Upper lobe of left lung (tissue), 6 donors: ENCODE measurements at places on chromosomes 5 and 9. TPM values are rescaled to one million over a fixed set of nuclear protein-coding genes. Genes with fewer than 3 reads are reported as not detected.

- H3K27ac ChIP-seq = peak overlapping the region; percentile 14
- H3K36me3 ChIP-seq = peaks cover 24% of the 10 kb centered on the region
- no peak for DNase-seq
- no peaks in the 10 kb centered on the region for H3K27me3 ChIP-seq
These were observed 14.5 kb downstream of the FBXW2 start for GRCh38 chr9:120778758-120779157.

DNA sequence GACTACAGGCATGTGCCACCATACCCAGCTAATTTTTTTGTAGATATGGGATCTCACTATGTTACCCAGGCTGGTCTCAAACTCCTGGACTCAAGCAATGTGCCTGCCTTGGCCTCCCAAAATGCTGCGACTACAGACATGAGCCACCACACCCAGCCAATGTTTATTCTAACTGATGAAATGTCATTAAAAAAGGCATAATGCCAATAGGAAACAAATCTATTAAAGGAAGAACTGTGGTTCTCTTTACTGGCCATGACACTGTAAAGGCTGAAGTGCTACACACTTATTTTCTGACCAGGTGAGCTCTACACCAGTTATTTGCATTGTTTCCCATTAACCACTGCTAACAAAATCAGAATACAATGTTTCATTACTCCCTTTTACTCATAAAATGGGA, 106.0 kb downstream of the STRBP start:
- no peak overlapping the region for H3K4me3 ChIP-seq
- no peak for DNase-seq
- no peaks in the 10 kb centered on the region for H3K27me3 ChIP-seq
- H3K36me3 ChIP-seq = no peaks in the 10 kb centered on the region
- H3K27ac ChIP-seq = no peak overlapping the region
- no peaks in the 10 kb centered on the region for H3K4me1 ChIP-seq

GRCh38 chr9:130482463-130482862, 37.7 kb downstream of the ASS1 start:
- no peak overlapping the region for H3K27ac ChIP-seq
- H3K4me3 ChIP-seq = no peak overlapping the region
- no peak for DNase-seq

- no peaks in the 10 kb centered on the region for H3K36me3 ChIP-seq
- H3K4me1 ChIP-seq = no peaks in the 10 kb centered on the region
- no peaks in the 10 kb centered on the region for H3K27me3 ChIP-seq
- no peak overlapping the region for H3K4me3 ChIP-seq
These were observed 97.0 kb upstream of the VCAN start for GRCh38 chr5:83374547-83374946.

- DNase-seq = peak; percentile 56
- no peak overlapping the region for H3K4me3 ChIP-seq
- H3K27ac ChIP-seq = no peak overlapping the region
- H3K36me3 ChIP-seq = no peaks in the 10 kb centered on the region
- H3K4me1 ChIP-seq = no peaks in the 10 kb centered on the region
- no peaks in the 10 kb centered on the region for H3K27me3 ChIP-seq
These were observed 9.3 kb downstream of the TPPP start for GRCh38 chr5:683551-684481.

DNA sequence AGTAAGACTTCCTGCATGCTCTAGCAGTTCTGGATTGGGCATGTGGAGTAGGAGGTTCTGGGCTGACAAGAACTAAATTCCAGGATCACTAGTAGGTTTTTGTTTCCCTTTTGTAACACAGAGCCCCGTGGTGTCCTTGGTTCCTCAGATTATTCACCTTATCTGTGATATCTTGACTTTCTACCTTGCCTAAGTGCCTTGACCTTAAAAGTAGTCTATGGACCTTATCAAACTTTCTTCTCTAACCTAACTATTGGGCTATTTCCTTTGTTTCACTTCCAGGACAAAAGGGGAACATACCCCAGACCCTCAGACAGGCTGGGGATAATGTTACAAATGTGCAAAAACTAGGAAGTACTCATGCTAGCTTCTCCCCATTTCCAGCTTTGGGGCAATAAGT, 595.3 kb downstream of the PSAT1 start:
- H3K4me1 ChIP-seq = no peaks in the 10 kb centered on the region
- H3K27ac ChIP-seq = no peak overlapping the region
- no peak for DNase-seq
- H3K4me3 ChIP-seq = no peak overlapping the region

GRCh38 chr5:135218486-135218755, 180.6 kb downstream of the MACROH2A1 start:
- no peak for DNase-seq
- no peak overlapping the region for H3K4me3 ChIP-seq
- H3K4me1 ChIP-seq = no peaks in the 10 kb centered on the region
- no peak overlapping the region for H3K27ac ChIP-seq
- H3K36me3 ChIP-seq = no peaks in the 10 kb centered on the region

- no peaks in the 10 kb centered on the region for H3K27me3 ChIP-seq
- peak; percentile 92 for DNase-seq
- peak overlapping the region; percentile 75 for H3K27ac ChIP-seq
- H3K36me3 ChIP-seq = no peaks in the 10 kb centered on the region
- H3K4me1 ChIP-seq = peaks cover 16% of the 10 kb centered on the region
These were observed 10.2 kb upstream of the LCP2 start for GRCh38 chr5:170307575-170308465.

- no peak for DNase-seq
- no peaks in the 10 kb centered on the region for H3K36me3 ChIP-seq
- no peak overlapping the region for H3K4me3 ChIP-seq
- no peak overlapping the region for H3K27ac ChIP-seq
These were observed 290.8 kb downstream of the YTHDC2 start for GRCh38 chr5:113804264-113804663.

GRCh38 chr5:72746736-72747135, 69.7 kb upstream of the TNPO1 start:
- no peak overlapping the region for H3K27ac ChIP-seq
- H3K36me3 ChIP-seq = no peaks in the 10 kb centered on the region
- no peak overlapping the region for H3K4me3 ChIP-seq
- no peaks in the 10 kb centered on the region for H3K4me1 ChIP-seq
- DNase-seq = no peak
- no peaks in the 10 kb centered on the region for H3K27me3 ChIP-seq

GRCh38 chr9:14686168-14686567, 7.1 kb downstream of the ZDHHC21 start:
- H3K4me3 ChIP-seq = no peak overlapping the region
- no peak overlapping the region for H3K27ac ChIP-seq
- no peak for DNase-seq
- H3K27me3 ChIP-seq = no peaks in the 10 kb centered on the region
- H3K4me1 ChIP-seq = peaks cover 12% of the 10 kb centered on the region

- H3K4me3 ChIP-seq = no peak overlapping the region
- no peak overlapping the region for H3K27ac ChIP-seq
- H3K4me1 ChIP-seq = no peaks in the 10 kb centered on the region
- no peaks in the 10 kb centered on the region for H3K27me3 ChIP-seq
These were observed 334.8 kb upstream of the ZNF462 start for GRCh38 chr9:106528158-106528557.

GRCh38 chr5:178849316-178849715, 10.4 kb upstream of the ZNF354B start:
- no peak for DNase-seq
- H3K36me3 ChIP-seq = no peaks in the 10 kb centered on the region
- no peak overlapping the region for H3K27ac ChIP-seq
- H3K27me3 ChIP-seq = no peaks in the 10 kb centered on the region
- no peaks in the 10 kb centered on the region for H3K4me1 ChIP-seq

DNA sequence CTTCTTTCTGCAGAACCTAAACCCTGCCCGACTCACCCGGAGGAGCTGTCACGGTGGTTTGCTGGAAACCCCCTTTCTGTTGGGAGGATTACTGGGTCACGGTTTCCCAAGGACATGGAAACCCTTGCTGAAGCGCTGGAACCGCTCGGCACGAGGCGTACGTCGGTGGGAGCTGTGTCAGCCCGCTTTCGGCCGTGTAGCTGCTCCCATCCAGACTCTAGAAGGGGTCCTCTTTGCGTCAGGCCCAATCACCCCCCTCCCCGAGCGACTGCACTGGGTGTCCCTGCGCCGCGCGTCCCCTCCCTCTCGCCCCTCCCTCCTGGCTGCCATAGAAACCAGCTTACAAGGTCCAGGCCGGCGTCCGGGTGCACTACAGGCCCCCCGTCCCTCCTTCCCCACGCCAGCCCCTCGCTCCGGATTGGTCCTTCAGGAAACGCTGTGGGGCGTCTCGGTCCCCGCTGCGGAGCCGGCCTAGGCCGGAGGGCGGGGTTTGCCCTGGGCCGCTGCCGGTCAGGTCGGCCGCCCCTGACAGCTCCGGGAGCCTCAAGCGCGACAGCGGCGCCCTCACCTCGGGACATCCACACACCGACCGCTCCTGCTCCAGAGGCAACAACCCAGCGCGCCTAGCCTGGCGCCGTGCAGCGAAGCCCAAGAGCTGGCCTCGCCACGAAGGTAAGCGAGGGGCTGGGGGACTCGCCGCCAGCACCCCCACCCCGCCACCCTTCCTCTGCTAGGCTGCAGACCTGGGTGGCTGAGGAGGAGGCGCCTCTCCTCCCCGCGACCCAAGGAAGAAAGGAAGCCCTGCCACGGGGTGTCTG, at the start of gene NIM1K:
Gene NIM1K, plus strand, starts transcription at position 486 of the 818 bp plus-strand sequence. CDS start 53,551 bp downstream, outside the sequence.
- peaks cover 2% of the 10 kb centered on the region for H3K27me3 ChIP-seq
- H3K4me3 ChIP-seq = peak within 1 kb of the TSS; percentile 44
- H3K4me1 ChIP-seq = peaks cover 27% of the 10 kb centered on the region

DNA sequence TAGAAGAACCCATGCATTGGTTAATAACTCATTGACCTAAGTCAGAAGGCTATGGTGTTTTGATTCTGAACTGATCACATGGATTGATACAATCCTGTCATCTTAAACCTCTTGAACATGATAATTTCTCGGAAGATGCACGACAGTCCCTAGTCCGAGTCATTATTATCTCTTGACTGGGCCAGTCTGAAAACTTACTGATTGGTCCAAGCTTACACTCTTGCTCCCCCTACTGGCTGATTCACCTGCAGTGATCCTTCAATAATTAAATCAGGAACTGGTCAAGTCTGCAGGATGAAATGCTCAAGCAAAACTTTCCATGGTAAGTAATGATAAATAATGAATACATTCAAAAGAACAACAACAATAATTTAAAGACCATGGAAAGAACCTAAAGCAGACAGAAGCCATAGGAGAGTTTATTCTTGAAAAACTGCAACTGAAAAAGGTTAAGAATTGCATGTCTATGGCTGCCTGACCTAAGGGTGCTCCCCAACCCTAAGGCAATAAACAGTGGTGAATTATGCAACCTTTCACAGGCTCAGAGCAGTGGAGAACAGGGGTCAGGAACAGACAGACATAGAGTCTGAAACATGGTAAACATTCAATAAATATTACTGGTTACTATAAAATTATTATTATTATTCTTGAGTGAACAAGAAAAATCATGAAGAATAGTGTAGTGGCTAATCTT, 79.3 kb downstream of the BRINP1 start:
- H3K4me3 ChIP-seq = no peak overlapping the region
- DNase-seq = peak; percentile 38
- H3K27me3 ChIP-seq = no peaks in the 10 kb centered on the region

DNA sequence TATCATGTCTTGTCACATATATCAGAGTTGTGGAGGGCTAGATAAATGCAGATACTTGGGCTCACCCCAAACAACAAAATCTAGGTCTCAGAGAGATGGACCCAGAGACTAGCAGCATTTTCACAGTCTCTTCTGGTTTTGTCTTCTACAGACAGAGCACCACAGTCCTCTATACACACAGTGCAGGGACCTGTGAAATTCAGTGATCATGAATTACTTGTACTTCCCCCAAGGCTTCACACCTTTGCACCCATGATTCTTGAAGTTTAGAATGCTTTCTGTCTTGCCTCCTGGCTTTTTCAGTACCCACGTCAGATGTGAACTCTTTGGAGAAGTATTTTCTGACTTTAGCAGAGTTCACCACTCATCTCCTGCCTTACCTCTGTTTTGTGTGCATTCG, 371.5 kb upstream of the PRR16 start:
- H3K27me3 ChIP-seq = no peaks in the 10 kb centered on the region
- no peaks in the 10 kb centered on the region for H3K36me3 ChIP-seq
- H3K4me3 ChIP-seq = no peak overlapping the region
- DNase-seq = no peak
- no peak overlapping the region for H3K27ac ChIP-seq

GRCh38 chr9:127291246-127291778, 26.7 kb downstream of the GARNL3 start:
- no peak overlapping the region for H3K4me3 ChIP-seq
- H3K27me3 ChIP-seq = no peaks in the 10 kb centered on the region
- H3K4me1 ChIP-seq = no peaks in the 10 kb centered on the region

DNA sequence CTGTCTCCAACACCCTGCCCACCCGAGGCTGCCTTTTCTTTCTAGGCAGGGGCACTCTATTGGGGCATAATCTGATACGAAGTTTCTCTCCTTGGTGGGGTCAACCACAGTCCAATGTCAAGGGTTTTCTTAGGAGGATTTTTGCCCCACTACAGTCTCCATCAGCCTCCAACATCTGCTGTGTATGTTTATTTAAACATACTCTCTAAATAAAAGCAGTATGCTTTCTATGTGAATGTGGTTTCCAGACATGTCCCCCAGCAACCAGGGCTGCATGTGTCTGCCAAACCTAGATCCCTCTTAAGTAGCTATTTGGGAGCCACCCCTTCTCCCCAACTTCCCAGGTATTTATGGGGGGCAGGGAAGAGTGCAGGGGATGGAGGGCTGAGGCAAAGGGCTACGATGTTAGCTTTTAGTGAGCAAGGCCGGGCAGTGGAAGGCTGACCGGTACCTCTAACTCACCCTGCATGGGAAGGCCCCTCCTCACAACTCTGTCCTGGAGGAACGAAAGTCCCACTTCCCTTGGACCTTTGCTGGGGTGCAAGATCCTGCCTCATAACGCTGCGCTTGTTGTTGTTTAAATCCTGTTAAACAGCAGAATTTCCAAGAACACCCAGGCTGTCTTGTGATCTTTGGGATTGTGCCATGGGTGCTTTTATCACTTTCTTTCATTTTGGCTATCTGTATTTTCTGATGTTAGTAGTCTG, 75.4 kb downstream of the NREP start:
- H3K27ac ChIP-seq = peak overlapping the region; percentile 30
- peaks cover 14% of the 10 kb centered on the region for H3K4me1 ChIP-seq
- DNase-seq = no peak
- no peaks in the 10 kb centered on the region for H3K36me3 ChIP-seq

ZNF618 gene
- total RNA-seq = 11.5 TPM

SCGB3A2 gene
- total RNA-seq = 665 TPM

HBEGF gene
- 51.1 TPM for total RNA-seq

GALNT12 gene
- total RNA-seq = 34.0 TPM

TJP2 gene
- 270 TPM for total RNA-seq

HSD17B3 gene
- 1.0 TPM for total RNA-seq
